Foreskin fibroblast (primary cell): ENCODE measurements at places on chromosomes 6 and 20.
A peak's percentile ranks its signal among the peaks of the same experiment; 100 is the strongest.

- peak; percentile 64 for DNase-seq
Observed at GRCh38 chr6:151869345-151869744, 61.9 kb downstream of the ESR1 start.

DNA sequence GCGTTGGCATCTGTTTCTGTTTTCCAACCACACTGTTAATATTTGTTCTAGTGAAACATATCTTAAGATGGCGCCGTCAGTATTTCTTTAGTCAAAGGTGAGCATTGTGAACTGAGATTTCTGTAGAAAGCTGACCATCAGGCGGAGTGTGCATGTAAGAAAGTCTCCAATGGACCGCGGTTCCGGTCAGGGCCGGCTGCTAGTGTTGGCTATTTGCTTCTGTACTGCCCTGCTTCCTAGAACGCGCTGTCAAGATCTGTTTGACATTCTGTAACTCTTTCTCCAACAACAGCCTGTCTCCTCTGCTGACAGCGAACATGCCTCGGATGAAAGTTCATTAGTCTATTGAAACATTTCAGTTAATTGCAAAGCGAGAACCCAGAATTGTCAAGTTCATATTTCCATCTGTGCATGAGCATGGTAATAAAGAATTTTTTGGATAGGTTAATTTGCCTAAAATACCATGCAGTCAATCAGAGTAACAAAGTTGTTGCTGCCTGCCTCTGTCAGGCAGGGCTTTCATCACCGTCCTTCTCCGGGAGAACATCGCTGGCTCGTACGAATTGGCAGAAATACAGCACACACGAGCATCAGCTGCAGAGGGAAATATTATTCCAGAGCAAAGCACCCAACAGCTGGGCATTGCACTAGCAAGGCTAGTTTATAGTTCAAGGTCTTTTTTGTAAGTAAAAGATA lies 369.1 kb downstream of the CDH4 start:
- DNase-seq: no peak

DNA sequence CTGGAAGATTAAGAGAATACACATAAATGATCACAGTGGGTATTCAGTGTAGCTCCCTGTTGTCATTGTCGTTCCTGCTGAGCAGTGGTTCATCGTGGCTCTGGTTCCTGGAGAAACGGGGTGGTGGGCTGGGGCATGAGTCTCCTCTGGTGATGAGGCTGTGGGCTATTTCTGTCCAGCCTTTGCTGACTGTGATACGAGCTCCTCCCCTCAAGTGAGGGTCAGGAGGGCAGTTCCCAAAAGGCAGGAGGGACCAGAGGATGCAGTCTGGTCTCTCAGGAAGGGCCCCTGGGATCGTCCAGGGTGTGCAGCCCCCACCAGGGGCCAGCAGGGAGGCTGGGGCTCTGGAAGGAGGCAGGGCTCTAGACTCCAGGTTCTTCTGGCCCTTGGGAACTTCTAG lies 31.1 kb upstream of the DLGAP4 start:
- no peak for DNase-seq

DNA sequence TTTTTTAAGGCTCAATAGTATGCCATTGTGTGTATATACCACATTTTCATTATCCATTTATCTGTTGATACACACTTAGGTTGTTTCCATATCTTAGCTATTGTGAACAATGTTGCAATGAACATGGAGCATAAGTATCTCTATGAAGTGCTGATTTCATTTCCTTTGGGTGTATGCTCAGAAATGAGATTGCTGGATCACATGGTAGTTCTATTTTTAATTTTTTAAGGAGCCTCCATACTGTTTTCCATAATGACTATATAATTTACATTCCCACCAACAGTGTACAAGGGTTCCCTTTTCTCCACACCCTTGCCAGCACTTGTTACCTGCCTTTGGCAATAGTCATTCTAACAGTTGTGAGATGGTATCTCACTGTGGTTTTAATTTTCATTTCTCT lies 15.1 kb upstream of the HLA-DOA start:
- no peak for DNase-seq

DNA sequence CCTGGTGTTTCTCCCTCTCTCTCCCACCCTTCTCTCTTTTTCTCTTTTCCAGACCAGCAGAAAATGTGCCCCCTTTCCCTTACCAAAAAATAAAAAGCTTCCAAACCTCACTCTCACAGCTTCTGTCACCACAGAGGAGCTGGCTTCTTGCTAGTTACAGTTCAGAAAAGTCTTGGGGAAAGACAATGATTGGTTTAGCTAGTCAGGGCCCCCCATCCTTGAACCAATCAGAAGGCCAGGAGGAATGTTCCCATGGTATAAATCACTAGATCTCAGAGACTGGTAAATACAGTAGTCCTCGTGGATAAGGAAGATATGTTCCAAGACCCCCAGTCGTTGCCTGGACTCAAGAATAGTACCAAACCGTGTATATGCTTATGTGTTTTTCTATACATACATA lies 231.1 kb upstream of the TAB2 start:
- no peak for DNase-seq

DNA sequence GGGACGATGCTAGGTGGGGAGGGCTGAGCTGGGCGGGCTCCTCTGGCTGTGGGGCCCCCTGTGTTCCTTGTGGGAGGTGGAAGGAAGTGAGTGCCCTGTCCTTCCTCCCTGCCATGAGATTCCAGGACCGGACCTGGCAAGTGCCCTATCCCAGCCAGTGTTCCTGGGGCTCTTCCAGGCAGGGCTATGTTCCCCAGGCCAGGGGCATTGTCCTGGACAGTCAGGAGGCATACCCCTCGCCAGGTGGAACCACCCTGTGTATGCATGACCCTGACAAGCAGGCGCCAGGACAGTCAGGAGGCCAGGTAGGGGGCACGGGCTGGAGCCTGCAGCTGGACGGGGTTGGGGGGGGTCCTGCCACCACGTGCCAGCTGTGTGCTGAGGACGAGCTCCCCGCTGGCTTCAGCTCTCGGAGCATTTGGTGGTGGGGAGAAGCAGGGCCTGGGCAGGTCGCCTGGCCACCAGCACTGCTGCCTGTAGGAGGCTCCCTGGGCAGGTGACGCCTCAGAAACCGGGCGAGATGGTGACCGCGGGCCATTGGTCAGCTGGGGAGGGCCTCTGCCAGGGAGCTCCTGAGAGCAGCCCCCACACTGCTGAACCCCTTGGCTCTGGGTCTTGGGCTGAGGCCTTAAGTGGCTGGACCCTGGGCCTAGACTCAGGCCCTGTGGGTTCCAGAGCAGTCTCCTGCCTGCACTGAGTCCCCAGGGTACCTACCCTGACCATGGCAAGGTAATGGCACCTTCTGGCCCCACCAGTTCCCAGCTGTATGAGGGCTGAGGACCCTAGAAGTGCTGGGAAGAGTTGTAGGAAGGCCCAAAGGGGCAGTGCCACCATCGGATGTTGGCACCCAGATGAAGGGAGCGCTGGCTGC lies 694 bp downstream of the SLC17A9 start:
- peak; percentile 59 for DNase-seq

DNA sequence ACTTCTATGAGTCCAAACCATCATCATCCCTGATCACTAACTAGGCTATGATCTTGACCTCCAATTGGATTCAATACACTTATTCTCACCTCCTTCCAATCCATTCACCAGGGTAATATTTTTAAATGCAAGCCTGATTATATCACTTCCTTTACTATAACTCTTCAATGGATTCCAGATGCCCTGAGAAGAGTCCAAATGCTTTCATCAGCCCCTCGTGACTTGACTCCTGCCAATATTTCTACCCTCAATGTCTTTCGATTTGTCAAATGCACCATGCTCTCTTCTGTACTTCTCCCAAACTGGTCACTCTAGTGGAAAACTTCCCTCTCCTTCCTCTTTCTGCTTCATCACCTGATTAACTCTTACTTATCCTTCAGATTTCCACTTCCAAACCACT lies 70.8 kb downstream of the CD164 start:
- peak; percentile 23 for DNase-seq

DNA sequence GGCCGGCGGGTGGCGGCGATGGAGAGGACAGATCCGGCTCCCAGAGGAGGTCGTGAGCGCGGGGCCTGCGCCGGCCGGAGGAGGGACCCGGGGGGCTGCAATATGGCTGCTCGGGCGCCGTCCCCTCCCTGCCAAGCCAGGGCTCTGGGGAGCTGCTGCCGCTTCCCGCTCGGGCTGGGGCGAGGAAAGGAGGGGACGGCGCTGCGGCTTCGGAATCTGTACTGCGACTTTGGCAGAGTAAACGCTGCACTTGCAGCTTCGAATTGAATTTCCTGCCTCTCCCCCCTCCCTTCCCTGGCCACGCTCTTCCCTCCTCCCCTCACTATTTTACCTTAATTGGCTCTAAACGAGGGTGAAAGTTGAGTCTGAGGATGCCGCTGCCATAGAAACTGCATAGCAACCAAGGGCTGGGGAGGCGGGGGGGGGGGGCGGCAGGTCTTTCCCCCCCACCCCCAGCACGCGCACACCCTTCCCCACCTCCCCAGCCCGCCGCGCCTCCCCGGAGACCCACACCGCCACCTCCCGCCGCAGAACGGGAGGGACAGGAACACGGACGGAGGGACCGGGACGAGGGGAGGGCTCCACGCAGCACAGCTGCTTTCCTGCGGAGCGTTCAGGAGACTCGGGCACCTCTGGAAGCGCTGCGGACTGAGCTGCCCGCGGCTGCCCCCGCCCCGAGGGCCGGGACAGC lies 93.9 kb downstream of the RNASET2 start:
- peak; percentile 35 for DNase-seq

GRCh38 chr20:51050531-51051075 lies 27.7 kb upstream of the KCNG1 start:
- no peak for DNase-seq

- no peak for DNase-seq
Observed at GRCh38 chr20:63138855-63139341, 77.0 kb downstream of the YTHDF1 start.

- no peak for DNase-seq
Observed at GRCh38 chr6:22455378-22455777, 114.0 kb upstream of the HDGFL1 start.

GRCh38 chr6:129104131-129104530 lies 221.2 kb downstream of the LAMA2 start:
- DNase-seq: peak; percentile 56

GRCh38 chr6:134065706-134066105 lies 13.3 kb upstream of the SLC2A12 start:
- DNase-seq: no peak

DNA sequence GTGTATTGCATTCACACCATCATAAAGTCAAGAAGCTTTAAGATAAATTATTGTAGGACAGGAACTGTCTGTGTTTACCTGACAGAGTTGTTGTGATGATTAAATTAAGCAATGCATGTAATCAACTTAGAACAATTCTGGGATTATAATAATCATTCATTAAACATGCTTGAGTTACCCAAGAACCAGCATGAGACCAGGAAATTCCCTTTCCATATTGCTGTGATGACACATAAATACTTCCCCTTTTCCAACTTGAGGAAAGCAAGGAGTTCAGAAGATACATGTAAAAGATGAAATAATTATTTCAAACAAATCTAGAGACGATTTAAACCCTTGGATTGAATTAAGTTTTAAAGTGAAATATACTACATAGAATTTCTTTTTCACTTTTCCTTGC lies 404.4 kb downstream of the GJA1 start:
- DNase-seq: no peak

DNA sequence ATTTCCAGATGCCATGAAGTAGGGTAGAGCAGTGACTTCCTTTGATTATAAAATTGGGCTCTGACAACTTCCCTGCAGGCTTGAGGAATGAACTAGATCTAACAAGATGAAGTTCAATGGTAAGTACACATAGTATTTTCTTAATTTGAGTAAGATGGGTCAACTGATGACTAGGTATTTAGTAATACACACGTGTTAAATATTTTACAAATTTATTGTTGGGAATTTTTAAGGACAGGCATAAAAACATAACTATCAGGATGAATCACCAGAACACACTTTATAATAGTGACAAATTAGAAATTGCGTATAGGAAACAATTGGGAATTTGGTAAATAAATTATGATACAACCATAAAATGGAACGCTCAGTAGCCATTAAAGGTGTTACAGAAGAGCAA lies 762.4 kb upstream of the SLC35B3 start:
- DNase-seq: peak; percentile 40

GRCh38 chr6:30821862-30822784 lies 62.2 kb upstream of the DDR1 start:
- DNase-seq: no peak

DNA sequence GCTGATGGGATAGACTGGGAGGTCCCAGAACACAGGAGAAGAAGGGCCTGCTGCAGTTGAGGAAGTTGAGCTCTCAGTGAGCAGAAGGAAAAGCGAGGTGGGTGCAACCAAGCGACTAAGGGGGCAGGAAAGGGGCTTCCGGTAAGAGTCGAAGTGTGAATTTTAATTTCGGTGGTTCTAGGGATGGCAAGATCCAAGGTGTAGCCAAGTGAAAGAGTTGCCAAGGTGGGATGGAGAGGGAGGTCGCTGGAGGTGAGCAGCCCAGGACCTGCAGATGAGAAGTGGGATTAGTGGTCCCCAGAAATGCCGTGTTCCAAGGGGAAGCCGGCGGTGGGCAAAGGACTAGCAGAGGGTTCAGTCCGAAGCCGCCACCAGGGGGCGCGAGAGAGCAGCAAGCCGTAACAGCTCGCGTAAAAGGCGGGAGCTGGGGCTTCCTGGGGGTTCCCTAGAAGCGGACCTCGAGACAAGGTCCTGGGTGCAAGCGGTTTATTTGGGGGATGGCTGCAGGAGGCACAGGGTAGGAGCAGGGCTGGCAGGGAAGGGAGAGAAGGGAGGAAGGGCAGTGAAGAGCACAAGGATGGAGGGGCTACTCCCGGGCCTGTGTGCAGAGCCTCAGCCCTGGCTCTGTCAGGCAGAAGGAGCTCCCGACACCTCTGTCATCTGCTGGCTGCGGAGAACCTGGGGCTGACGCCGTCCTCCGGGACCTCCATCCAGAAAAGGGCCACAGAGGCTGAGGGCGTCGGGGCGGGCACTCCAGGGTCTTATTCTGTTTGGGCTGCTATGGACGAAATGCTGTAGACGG lies 103.6 kb downstream of the PAX1 start:
- no peak for DNase-seq

DNA sequence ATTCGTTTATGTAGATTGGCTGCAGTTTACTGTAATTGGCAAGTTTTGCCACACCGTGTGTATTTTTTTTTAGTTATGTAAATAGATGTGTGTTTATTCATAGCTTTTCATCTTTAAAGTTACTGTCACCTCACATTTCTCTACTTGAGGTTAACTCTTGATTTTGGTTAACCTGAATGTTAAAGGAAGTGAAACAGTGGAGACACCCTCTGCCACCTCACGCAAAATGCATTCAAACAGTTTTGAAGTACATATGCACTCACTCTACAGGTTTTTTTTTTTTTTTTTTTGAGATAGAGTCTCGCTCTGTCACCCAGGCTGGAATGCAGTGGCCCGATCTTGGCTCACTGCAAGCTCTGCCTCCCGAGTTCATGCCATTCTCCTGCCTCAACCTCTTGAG lies 17.7 kb downstream of the OR2A4 start:
- DNase-seq: no peak
